ENCODE measurements at places on chromosomes 11 and 22.

DNA sequence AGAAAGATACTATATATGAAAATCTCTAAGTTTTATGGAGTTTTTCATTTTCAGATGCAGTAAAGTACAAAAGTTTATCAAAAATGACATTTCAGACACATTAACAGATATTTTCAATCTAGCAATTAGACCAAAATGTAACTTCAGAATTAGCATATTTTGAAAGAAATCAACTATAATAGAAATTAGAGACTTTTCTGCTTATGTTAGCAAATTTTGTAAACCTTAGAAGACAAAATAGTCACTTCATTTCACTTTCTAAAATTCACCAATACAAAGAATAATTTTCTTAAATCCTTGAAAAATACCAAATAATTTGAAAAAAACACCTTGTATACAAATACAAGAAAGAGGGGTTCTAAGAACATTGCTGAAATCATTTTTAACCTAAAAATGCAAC lies 135.8 kb upstream of the FIBIN start:
- H3K36me3 ChIP-seq, result no peaks in the 10 kb centered on the region
- no peaks in the 10 kb centered on the region for H3K27me3 ChIP-seq
- no peak for DNase-seq
- no peaks in the 10 kb centered on the region for H3K4me1 ChIP-seq

- peaks cover 7% of the 10 kb centered on the region for H3K36me3 ChIP-seq
- H3K27me3 ChIP-seq, result no peaks in the 10 kb centered on the region
- H3K27ac ChIP-seq, result no peak overlapping the region
- no peak overlapping the region for H3K4me3 ChIP-seq
- peaks cover 15% of the 10 kb centered on the region for H3K4me1 ChIP-seq
- DNase-seq, result no peak
Measured at GRCh38 chr11:31397239-31397834, 27.7 kb downstream of the DNAJC24 start.

DNA sequence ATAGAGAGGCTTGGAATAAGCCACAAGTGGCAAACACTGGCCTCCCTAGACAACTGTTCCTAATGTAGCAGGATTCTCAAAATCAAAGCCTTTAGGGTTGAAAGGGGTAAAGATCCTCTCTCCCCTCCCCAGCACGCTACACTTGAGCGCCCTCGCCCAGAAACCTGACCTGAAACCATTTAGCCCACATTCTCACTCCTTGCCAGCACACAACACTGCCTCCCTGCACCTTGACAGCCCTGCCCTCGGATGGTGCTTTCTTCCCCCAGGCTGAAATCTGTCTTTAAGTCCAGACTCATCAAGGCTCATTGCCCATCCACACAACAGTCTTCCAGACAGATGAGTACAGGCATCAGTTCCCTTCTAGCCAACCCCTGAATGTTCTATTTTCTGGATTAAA lies 26.5 kb downstream of the CWC15 start:
- peaks cover 7% of the 10 kb centered on the region for H3K27me3 ChIP-seq
- no peak overlapping the region for H3K27ac ChIP-seq
- no peak overlapping the region for H3K4me3 ChIP-seq
- DNase-seq, result no peak

DNA sequence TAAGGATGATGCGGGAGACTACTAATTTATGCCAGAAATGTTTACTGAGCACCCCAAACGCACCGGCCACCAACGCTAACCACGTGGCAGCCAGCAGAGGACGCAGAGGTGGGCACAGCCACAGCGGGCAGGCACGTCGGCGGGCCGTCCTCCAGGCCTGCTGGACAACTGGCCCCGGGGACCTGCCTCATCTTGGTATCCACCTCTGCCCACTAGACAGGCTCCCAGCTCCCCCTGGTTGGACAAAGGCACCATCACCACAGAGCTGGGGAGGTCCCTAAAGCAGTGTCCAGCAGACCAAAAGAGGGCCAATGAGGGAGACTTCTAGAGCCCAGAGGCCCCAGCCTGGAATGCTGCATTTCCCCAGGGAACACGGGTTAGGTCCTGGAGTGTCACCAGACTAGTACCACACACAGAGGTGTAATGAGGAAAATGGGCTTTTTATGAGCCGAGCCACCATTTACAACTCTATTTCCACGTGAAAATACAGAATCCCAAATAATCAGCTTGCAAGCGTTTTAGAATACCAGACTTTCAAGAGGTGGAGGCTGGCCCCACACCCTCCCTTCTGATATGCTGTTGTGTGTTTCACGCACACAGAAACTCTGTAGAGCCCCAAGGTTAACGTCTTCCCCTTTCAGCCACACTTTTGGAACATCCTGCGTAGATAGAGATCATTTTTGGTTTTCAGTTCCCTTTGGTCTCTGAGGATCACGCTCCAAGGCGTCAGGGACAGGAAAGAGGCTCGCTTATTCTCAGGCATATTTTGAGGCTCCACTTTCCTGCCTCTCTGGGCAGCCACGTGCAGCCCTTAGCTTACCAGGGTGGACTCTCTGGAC lies 23.7 kb upstream of the BID start:
- no peak for DNase-seq
- H3K27me3 ChIP-seq, result no peaks in the 10 kb centered on the region
- peaks cover 11% of the 10 kb centered on the region for H3K4me1 ChIP-seq

DNA sequence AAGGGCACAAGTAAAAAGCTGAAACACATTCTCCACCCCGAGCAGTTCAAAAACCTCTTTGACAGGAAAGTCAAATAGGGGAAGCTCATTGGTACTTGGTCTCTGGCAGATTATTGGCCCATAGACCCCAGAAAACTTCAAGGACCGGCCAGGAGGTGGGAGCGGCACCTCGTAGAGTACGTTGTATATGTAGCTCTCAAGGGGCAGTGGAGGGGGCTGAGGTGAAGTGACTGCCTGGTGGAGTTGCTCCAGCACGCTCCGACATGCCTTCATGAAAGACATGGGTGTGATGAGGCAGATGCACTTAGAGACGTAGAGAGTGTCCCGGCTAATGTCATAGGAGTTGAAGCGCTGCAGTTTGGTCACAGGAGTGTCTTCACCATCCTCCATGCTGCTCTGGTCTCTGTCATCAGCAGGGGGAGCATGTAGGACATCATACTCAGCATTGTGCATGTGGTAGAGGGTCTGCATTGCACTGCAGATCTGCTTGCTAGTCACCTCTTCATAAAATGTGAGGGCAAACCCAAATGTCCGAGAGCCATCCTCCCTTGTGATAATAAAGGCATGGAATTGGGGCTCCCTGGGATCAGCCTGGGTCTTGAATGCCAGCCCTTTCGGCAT lies 61.3 kb downstream of the DENND5A start:
- H3K4me1 ChIP-seq, result peaks cover 23% of the 10 kb centered on the region
- peak overlapping the region; percentile 59 for H3K27ac ChIP-seq
- H3K36me3 ChIP-seq, result peaks cover 3% of the 10 kb centered on the region
- no peaks in the 10 kb centered on the region for H3K27me3 ChIP-seq
- no peak overlapping the region for H3K4me3 ChIP-seq

- DNase-seq, result no peak
- H3K27ac ChIP-seq, result no peak overlapping the region
- H3K27me3 ChIP-seq, result peaks cover 74% of the 10 kb centered on the region
- no peaks in the 10 kb centered on the region for H3K4me1 ChIP-seq
- no peak overlapping the region for H3K4me3 ChIP-seq
Measured at GRCh38 chr11:94751218-94751609, 16.9 kb upstream of the AMOTL1 start.

DNA sequence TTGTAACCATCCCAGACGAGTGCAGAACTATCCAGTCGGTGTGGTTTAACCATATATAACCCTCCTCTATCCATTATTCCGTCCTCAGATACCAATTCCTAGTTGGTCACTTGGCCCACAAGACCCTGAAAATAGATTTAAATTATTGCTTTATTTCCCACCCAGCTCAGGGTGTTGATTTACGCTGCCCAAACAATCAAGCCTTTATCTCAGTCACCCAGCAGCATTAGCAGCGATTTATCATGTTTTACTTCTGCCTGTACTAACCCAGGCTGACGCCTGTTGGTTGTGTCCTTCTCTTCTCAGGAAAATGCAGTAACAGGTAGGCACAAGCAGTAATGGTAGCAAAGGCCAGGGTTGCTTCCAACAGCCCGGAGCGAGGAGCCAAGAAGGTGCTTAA lies 81.2 kb downstream of the DSCAML1 start:
- no peak overlapping the region for H3K4me3 ChIP-seq
- no peak for DNase-seq
- no peaks in the 10 kb centered on the region for H3K4me1 ChIP-seq
- no peak overlapping the region for H3K27ac ChIP-seq
- H3K27me3 ChIP-seq, result peaks cover 67% of the 10 kb centered on the region

DNA sequence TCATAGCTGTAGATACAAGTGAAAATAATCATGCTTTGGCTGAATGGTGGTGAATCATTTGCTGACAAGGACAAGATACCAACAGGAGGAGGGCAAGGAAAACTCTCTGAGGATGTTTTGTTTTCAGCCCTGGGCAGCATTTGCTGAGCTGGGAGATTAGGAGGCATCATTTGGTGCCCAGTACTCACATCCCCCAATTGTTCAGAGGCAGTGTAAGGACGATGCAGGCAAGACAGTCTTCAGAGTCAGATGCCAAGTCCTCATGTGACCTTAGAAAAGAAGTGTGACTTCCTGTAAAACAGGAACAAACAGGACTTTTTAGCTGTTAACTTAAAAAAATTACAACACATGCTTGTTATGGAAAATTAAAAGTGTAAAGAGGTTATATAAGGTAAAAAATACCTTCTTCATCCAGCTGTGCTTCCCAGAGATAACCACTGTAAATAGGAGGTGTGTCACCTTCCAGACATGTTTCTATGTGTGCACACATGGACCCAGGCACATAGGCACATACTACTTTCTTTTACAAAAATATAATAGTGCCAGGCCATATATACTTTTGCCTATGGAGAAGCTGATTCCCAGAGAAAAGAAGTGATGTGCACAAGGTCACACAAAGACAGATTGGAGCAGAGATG lies 18.0 kb downstream of the CNTF start:
- H3K36me3 ChIP-seq, result peaks cover 2% of the 10 kb centered on the region
- H3K4me1 ChIP-seq, result peaks cover 25% of the 10 kb centered on the region
- H3K27me3 ChIP-seq, result no peaks in the 10 kb centered on the region
- peak overlapping the region; percentile 19 for H3K27ac ChIP-seq

DNA sequence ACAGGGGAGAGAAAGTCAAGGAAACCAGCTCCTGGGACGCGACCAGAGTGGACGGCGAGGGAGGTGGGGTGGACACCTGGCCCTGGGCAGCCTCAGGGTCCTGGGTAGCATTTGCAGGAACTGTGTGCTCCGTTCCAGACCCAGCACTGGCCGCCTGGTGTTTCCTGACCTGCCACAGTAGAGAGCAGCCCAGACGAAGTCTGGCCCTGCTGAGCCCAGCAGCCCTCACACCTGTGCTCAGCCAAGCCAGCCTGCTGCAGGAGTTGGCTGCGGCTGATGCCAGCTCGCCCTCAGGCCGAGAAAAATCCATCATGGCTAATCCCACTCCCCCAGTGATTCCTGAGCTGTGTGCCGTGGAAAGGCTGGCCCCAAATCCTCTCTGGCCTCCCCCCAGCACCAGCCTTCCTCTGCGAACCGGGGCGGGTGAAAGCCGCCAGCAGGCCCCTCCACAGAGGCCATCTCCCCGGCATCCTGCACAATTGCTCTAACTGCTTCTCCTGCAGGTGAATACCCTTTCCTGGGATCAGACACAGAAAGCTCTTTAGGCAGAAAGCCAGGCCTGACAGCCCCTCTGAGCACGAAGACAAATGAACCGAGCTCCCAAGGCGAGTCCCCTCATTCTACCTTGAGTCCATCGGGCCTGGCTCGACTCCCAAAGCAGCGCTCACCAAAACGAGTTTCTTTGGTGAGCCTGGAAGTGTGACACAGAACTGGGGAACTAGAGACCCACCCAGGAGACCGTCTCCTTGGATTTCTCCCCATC lies 88.6 kb downstream of the RTL6 start:
- H3K4me1 ChIP-seq, result peaks cover 2% of the 10 kb centered on the region
- peaks cover 24% of the 10 kb centered on the region for H3K27me3 ChIP-seq
- no peak for DNase-seq

DNA sequence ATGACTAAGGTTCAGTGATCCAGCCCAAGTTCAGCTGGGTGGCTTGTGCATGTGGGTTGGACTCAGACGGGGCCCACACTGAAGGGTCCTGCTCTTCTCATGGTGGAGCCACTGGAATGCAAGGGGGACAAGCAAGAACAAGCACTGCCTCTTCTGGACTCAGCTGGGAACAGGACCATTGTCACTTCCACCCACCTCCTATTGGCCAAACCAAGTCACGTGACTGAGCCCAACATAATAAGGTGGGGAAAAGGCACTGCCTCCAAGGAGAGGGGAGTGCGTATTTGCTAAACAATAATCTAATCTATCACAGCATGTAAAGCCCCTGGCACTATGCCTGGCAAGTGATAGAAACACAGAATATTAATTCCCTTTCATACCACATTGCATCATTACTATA lies 87.1 kb downstream of the CHST1 start:
- no peaks in the 10 kb centered on the region for H3K4me1 ChIP-seq
- no peak overlapping the region for H3K27ac ChIP-seq
- peaks cover 73% of the 10 kb centered on the region for H3K27me3 ChIP-seq
- DNase-seq, result no peak

DNA sequence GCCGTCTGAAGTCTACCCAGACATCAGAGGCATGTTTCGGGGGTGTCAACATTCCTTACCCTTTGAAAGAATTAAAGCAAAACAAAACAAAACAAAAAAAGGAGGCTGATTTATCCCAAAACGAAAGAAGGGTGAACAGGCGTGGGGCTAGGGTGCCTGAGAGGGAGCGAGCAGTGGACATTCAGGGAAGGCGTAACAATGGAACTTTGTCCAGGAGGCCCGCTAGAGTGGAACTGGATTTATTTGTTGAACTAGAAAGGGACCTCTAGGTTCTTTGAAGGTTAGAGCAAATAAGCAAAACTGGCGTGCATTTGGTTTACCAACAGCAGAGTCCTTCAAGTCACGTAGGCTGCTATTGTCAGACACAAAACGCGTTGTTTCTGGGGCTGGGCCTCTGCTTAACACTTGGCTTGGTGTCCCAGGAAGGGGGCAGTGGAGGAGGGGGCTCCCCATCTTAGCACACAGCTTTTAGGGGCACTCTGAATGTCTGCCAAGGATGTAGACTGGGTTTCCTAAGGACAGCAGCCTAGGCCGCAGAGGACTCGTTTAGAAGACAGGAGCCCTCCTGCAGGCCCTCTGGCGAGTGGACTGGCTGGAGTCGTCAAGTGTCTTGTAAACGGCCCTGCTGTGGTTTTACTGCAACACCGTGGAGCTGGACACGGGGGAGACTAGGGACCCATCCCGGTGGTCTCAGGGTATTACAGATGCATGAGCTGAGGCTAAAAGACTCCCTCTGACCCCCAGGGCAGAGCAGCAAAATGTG lies 203.7 kb upstream of the SORL1-AS1 start:
- peak overlapping the region; percentile 74 for H3K27ac ChIP-seq
- H3K27me3 ChIP-seq, result no peaks in the 10 kb centered on the region
- H3K4me1 ChIP-seq, result peaks cover 19% of the 10 kb centered on the region
- H3K36me3 ChIP-seq, result no peaks in the 10 kb centered on the region
- no peak for DNase-seq
- H3K4me3 ChIP-seq, result peak overlapping the region; percentile 93

GRCh38 chr22:39254122-39254521 lies 9.3 kb upstream of the PDGFB start:
- DNase-seq, result no peak
- no peak overlapping the region for H3K27ac ChIP-seq
- H3K4me3 ChIP-seq, result no peak overlapping the region
- H3K27me3 ChIP-seq, result peaks cover 28% of the 10 kb centered on the region
- H3K36me3 ChIP-seq, result no peaks in the 10 kb centered on the region
- H3K4me1 ChIP-seq, result peaks cover 17% of the 10 kb centered on the region

All from T-helper 17 cell (primary cell).